ENCODE measurements at places on chromosomes 7 and 10. TPM values are rescaled to one million over a fixed set of nuclear protein-coding genes. Genes with fewer than 3 reads are reported as not detected.
A peak's percentile ranks its signal among the peaks of the same experiment; 100 is the strongest.

The BMPR1A gene
- 69.0 TPM for total RNA-seq

The ADIRF gene
- total RNA-seq = 644 TPM

The C7orf57 gene
- total RNA-seq = not detected

The PPP1R17 gene
- not detected for total RNA-seq

The TBXAS1 gene
- total RNA-seq = 66.6 TPM

The KLF14 gene
- not detected for total RNA-seq

The LRRC27 gene
- total RNA-seq = 8.9 TPM

The LRIT1 gene
- not detected for total RNA-seq

The EBLN1 gene
- not detected for total RNA-seq

GRCh38 chr7:131095346-131095745, 232.3 kb upstream of the MKLN1 start:
- H3K4me1 ChIP-seq = peaks cover 48% of the 10 kb centered on the region

GRCh38 chr10:68668231-68668630, 52.8 kb upstream of the CCAR1 start:
- no peak overlapping the region for H3K4me3 ChIP-seq
- no peaks in the 10 kb centered on the region for H3K27me3 ChIP-seq

- H3K27ac ChIP-seq = no peak overlapping the region
- no peaks in the 10 kb centered on the region for H3K4me1 ChIP-seq
- DNase-seq = no peak
- H3K36me3 ChIP-seq = no peaks in the 10 kb centered on the region
- no peak overlapping the region for H3K4me3 ChIP-seq
Measured at GRCh38 chr7:80476035-80476434, 35.8 kb downstream of the GNAT3 start.

DNA sequence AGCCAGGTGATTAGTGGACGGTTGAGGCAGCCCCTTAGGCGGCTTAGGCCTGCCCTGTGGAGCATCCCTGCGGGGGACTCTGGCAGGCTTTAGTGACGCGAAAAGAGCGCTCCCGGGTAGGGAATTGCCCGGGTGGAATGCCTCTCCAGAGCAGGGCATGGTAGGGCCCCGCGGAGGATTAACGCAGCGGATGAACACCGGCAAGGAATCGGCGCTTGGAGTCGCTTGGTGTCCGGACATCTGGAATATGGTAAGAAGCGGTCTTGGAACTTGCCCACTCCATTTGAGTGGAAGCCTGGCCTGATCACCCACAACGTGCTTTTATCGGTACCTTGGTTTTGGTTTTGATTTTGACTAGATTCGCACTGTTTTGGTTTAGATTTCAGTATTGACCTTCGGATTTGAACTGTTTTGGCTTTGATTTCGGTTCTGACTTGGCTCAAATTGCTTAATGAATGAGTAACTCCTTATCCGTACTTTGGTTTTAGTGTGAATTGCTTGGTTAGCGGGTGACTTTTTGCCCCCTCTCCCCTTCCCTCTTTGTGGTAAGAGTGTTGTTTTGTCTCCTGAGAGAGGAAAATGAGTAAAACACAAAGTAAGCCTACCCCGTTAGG, 24.2 kb upstream of the CHST3 start:
- no peak overlapping the region for H3K27ac ChIP-seq
- no peak overlapping the region for H3K4me3 ChIP-seq
- no peaks in the 10 kb centered on the region for H3K27me3 ChIP-seq
- H3K36me3 ChIP-seq = no peaks in the 10 kb centered on the region
- DNase-seq = no peak
- H3K4me1 ChIP-seq = no peaks in the 10 kb centered on the region

GRCh38 chr7:50329775-50330174, 25.3 kb downstream of the IKZF1 start:
- DNase-seq = no peak
- no peaks in the 10 kb centered on the region for H3K4me1 ChIP-seq
- no peak overlapping the region for H3K27ac ChIP-seq
- H3K27me3 ChIP-seq = no peaks in the 10 kb centered on the region
- no peak overlapping the region for H3K4me3 ChIP-seq

- H3K36me3 ChIP-seq = peaks cover 4% of the 10 kb centered on the region
- DNase-seq = no peak
- H3K27ac ChIP-seq = peak overlapping the region; percentile 67
- H3K4me1 ChIP-seq = peaks cover 37% of the 10 kb centered on the region
- no peaks in the 10 kb centered on the region for H3K27me3 ChIP-seq
Measured at GRCh38 chr7:130904792-130905191, 170.8 kb upstream of the KLF14 start.

DNA sequence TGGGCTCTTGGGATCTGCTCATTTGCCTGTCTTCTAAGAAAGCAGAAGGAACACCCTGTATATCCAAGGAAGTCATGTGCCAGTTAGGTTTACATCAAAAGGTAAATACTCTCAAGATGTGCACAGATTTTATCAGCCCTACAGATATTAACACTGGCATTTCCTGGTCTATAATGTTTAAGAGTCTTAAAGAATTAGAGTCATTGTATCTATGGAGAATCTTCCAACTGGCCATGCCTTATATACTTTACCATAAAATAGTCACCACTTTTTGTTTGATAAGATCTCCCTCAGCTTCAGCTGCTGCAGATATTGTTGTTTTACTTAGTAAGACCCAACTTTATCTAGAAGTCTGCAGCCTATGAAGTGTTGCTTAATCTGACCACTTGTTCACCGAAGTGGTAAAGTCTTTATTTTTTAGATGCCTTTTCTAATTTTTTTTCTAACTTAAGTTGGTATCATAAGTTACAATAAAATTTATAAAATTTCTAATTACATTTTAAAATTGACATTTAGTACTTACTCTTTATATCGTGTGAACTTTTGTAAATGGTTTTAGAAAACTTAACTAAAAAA, 58.5 kb downstream of the CPED1 start:
- no peak overlapping the region for H3K27ac ChIP-seq
- no peaks in the 10 kb centered on the region for H3K27me3 ChIP-seq
- DNase-seq = no peak

DNA sequence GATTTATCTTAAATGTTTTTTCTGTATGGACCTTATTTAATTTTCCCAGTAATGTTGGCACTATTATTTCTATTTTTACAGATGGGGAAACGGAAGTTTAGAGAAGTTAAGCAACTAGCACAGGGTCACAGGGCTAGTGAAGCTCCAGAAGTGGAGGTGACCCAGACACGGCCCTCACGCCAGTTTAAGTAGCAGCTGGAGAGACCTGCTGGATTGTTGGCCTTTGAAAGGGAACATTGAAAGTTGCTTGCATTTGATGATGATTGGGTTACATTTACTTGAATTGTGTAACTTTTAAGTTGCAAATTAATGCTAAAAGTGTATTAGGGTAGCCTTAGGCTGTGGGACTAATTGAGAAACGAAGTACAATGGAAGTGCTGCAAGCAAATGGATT, 25.6 kb downstream of the CDK14 start:
- no peaks in the 10 kb centered on the region for H3K36me3 ChIP-seq
- no peak overlapping the region for H3K27ac ChIP-seq
- no peak overlapping the region for H3K4me3 ChIP-seq
- H3K4me1 ChIP-seq = peaks cover 10% of the 10 kb centered on the region

DNA sequence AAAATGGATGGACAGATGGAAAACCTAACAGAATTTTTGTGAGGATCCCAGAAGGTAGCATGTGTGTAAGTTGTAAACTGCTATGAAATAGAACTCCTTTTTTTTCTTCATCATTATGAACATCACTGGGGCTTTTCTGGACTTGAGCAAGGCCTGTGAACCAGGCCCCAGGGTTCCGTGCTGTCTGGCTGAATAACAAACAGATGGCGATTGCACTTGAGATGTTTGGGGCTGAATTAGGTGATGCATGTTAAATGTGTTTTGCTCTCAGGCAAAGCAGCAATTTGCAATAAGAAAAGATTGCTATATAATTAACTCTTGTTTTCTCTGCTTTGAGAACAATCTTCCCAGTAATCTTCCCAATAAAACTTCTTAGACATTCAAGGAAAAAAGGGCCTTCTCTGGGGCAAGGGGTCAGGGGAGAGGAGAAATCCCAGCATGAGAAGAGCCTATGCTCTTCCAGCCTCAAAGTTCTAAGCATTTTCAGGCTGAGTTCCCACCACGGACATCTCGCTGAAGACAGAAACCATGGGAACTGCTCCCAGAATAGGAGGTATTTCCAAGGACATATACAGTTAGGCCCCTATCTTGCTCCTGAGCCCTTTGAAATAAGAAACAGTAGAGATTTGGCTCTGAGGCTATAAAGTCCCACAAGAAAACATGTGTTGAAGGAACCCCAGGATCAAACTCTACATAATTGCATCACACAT, 98.7 kb downstream of the ITIH5 start:
- H3K27me3 ChIP-seq = no peaks in the 10 kb centered on the region
- H3K4me3 ChIP-seq = no peak overlapping the region
- no peak overlapping the region for H3K27ac ChIP-seq
- no peaks in the 10 kb centered on the region for H3K4me1 ChIP-seq
- H3K36me3 ChIP-seq = no peaks in the 10 kb centered on the region
- no peak for DNase-seq

- no peak overlapping the region for H3K27ac ChIP-seq
- DNase-seq = no peak
- no peaks in the 10 kb centered on the region for H3K4me1 ChIP-seq
- H3K4me3 ChIP-seq = no peak overlapping the region
- no peaks in the 10 kb centered on the region for H3K36me3 ChIP-seq
Measured at GRCh38 chr7:36606976-36607720, 117.1 kb downstream of the AOAH start.

GRCh38 chr7:911791-912480, 35.6 kb downstream of the GET4 start:
- no peak overlapping the region for H3K4me3 ChIP-seq
- peaks cover 7% of the 10 kb centered on the region for H3K4me1 ChIP-seq
- no peak overlapping the region for H3K27ac ChIP-seq
- no peaks in the 10 kb centered on the region for H3K36me3 ChIP-seq
- DNase-seq = no peak
- H3K27me3 ChIP-seq = no peaks in the 10 kb centered on the region

DNA sequence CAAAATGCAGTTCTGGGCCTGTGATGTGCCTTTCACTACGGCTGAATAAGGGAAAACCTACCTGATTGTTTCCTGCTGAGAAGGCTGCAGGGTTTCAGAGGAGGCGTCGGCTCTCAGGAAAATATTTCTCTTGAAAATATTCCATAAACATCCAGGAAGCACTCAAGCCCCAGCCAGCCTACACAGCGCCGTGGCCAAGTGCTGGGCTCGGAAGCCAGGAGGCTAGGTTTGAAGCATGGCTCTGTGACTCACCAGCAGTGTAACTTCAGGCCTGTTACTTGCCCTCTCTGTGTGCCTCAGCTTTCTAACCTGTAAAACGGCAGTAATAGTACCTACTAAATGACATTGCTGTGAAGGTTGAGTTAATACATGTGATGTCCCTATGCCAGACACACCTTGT, 399.1 kb downstream of the GATA3 start:
- H3K27me3 ChIP-seq = no peaks in the 10 kb centered on the region
- no peaks in the 10 kb centered on the region for H3K36me3 ChIP-seq
- peak overlapping the region; percentile 28 for H3K4me3 ChIP-seq

DNA sequence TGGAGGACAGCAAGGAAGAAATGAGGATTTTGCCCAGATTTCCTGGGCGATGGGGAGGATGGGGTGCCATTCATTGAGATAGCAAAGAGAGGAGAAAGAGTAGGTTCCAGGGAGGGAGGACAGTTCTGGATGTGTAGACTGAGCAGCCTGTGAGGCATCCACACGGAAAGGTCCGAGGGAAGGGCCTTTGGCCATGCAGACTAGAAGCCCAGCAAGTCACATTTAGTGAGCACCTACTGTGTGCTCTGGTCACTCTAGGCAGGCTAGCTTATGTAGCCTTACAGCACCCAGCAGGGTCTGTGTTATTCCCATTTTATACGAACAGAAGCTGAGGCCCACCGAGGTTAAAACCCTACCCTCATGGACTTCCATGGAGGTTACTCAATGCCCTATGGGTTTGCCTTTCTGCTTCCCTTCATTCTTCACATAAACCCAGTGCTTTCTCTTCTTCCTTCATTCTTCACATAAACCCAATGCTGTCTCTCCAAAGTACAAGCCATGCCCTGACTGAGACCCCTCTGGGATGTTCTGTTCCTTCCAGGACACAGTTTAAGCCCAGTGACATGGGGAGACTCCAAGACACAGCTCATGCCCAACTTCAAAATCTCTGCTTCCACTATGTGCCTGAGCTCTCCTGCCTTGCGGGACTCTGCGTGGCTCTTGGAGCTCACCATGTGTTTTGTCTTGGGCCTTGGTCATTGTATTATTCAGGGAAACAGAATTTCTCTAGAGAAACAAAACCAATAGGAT, 13.7 kb downstream of the IL2RA start:
- H3K27me3 ChIP-seq = no peaks in the 10 kb centered on the region
- H3K4me1 ChIP-seq = peaks cover 3% of the 10 kb centered on the region
- no peak overlapping the region for H3K4me3 ChIP-seq

DNA sequence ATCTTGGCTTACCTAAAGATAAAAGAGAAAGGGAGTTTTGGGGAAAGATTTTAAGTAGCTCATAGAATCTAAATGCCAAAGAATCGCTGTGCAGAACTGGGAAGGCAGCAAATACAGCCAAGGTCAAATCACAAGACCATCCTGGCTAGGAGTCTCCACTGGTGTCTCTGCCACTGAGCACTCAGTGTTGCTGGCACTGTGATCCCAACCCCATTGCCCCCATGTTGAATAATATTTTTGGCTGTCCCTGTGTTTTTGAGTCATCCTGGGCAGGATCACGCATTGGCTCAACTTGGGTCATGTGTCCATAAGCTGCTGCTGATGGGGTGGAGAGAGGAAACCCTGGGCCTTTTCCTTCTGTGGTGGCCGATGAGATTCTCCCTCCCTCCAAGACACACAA, 21.2 kb downstream of the TLX1 start:
- DNase-seq = no peak
- H3K36me3 ChIP-seq = no peaks in the 10 kb centered on the region
- peaks cover 4% of the 10 kb centered on the region for H3K27me3 ChIP-seq
- H3K4me1 ChIP-seq = no peaks in the 10 kb centered on the region
- H3K4me3 ChIP-seq = no peak overlapping the region

GRCh38 chr7:146479040-146479439, 362.4 kb downstream of the CNTNAP2 start:
- H3K4me3 ChIP-seq = no peak overlapping the region
- H3K27me3 ChIP-seq = no peaks in the 10 kb centered on the region
- H3K27ac ChIP-seq = no peak overlapping the region
- DNase-seq = no peak

GRCh38 chr10:68049289-68050078, 25.6 kb downstream of the HERC4 start:
- peaks cover 6% of the 10 kb centered on the region for H3K4me1 ChIP-seq
- no peak for DNase-seq
- H3K27me3 ChIP-seq = no peaks in the 10 kb centered on the region
- no peaks in the 10 kb centered on the region for H3K36me3 ChIP-seq

DNA sequence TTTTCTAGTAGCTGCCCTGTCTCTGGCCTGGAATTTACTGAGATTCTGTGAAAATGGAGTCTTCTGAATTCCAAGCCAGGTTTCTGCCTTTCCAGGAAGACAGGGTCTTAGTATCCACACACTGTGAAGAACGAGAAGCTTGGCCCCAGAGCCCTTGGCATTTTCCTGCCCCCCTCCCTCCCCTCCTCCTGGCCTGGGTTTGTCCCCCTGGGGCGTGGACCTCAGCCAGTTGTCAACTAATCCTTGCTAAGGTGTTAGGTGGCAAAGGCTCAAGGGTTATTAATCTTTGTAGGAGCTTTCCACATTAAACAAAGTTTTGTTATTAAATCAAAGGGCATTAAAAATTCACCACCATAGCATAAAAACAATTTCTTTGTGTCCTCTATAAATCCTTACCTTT, 329.5 kb downstream of the RNLS start:
- H3K27me3 ChIP-seq = no peaks in the 10 kb centered on the region
- DNase-seq = no peak
- no peaks in the 10 kb centered on the region for H3K36me3 ChIP-seq
- H3K4me1 ChIP-seq = no peaks in the 10 kb centered on the region
- no peak overlapping the region for H3K27ac ChIP-seq
- no peak overlapping the region for H3K4me3 ChIP-seq

GRCh38 chr10:70588859-70589570, 13.5 kb downstream of the PRF1 start:
- H3K27ac ChIP-seq = no peak overlapping the region
- DNase-seq = no peak

Measured in thoracic aorta (tissue), 2 donors.